NCI-H2107 (cell line): ENCODE measurements at places on chromosomes 7 and 10.

DNA sequence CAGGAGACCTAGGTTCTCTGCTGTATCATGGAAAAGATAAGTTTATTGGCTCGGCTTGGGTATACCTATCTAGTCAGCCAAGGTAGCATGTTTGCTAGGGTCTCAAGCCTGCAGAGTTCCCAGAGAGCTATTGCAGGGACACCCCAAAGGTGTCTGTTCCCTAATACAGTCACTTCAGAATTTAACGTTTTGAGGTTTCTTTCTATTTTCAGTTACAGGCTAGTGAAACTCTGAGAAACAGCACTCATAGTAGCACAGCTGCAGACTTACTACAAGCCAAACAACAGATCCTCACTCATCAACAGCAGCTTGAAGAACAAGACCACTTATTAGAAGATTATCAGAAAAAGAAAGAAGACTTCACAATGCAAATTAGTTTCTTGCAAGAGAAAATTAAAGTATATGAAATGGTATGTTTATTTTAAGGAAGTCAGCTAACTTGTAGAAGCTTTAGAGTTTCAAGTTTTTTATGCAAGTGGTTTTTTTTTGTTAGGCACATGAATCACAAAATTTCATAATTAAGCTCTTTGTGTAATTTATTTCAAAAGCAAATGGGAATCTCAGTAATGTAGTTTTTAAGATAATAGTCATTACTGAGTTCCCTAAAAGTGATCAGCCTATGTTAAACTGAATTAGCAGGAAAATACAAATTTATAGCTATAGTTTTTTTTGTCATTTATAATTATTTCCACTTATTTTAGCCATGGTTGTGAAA lies 54.9 kb downstream of the AKAP9 start:
- no peak for DNase-seq

DNA sequence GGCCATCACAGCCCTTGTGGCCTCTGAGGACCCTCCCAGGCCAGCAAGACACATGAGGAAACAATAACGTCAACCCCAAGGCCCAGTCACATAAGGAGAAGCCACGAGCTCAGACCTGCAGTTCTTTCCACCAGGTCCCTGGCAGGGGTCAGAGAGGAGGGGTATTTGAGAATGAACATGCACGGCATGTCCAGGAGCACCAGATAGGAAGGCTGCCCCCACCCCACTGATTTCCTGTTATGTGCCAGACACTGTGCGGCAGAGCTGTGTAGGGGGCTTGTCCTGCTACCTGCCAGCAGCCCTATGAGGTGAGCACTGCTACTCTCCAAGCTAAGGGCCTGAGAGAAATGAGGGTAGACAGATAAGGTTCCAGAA lies 40.7 kb upstream of the ZMIZ1 start:
- no peak for DNase-seq

GRCh38 chr7:149469806-149470205 lies 8.9 kb upstream of the ZNF777 start:
- DNase-seq: no peak

GRCh38 chr7:128093614-128094570 lies 62.7 kb upstream of the LRRC4 start:
- DNase-seq: no peak

- DNase-seq: peak; percentile 62
Observed at GRCh38 chr7:28572321-28573058, 160.2 kb downstream of the CREB5 start.

DNA sequence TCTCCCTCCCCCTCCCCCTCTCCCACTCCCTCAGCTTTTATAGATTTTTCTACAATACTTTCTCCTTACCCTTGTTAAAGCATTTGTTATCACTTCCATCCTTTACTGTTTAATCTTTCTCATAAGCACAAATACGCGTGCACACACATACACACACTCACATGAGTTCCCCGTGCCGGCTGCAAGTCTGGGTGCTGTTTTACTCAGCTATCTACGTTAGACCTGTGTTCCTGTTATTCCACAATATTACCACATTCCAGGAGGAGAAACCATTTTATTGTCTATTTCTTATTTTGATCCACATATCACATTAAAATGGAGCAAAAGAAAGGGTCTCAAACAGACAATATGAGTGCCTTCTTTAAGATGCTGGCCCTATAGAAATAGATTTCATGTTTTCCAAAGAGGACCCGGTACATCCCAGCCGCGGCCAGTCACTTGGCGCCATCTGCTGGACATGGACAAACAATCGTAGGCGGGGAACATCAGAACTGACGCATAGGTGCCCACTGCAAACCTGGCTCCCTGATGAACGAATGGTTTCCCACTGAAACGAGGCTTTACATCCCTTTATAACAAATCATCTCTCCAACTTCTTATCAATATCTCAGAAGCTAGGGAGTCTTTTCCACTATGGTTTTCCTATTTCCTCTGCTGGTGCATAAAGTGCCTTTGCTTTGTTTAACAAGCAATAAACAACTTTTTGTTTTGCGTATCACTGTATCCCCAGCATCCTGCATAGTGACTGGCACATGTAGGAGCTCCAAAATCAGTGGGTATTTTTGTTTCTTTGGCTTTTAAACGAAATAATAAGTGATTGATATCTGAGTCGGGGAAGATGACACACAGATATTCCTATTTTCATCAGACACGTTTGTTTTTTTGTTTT lies 25.2 kb upstream of the OPTN start:
- peak; percentile 23 for DNase-seq

GRCh38 chr7:80729591-80730320 lies 91.3 kb downstream of the CD36 start:
- DNase-seq: no peak

DNA sequence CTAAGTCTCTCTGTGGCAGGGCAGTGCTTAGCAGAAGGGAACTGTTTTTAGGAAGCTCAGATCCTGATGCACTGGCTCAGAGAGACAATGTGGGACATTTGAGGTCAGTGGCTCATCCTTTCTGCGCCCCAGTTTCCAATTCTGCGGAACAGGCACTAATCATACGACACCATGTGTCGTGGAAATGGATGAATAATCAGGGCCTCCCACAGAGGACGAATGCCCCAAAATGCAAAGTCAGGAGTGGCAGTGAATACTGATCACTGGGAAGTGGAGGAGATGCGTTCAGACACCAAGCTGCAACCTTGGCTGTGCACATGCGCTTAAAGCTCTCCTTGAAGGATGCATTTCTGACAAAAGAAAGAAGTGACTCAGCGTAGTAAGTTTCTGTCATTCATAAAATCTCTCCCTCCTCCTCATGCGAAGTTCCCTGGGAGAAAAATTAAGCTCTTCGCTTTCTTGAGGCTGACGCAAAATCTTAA lies 21.9 kb upstream of the ECHDC3 start:
- DNase-seq: no peak

GRCh38 chr10:116848944-116849247 lies 403 bp upstream of the ENO4 start:
- no peak for DNase-seq

- no peak for DNase-seq
Observed at GRCh38 chr7:921581-922333, 32.7 kb downstream of the ADAP1 start.

DNA sequence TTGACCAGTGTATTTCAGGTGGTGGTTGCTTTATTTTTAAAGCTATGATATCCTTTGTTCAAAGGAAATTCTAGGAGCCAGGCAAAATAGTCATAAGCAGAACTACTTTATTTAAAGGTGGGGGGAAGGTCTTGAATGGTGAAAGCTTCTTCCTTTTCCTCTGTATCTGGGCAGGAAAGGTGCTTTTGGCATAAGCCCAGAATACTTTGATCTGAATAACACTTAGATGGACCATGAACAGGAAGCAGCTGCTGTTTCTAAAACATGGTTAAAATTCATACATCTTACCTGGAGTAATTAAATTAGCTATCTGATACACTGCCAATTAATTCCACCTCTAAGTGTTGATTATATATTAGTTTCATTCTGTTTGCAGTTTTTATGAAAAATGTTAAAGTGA lies 13.3 kb downstream of the ZNF804B start:
- DNase-seq: no peak

- DNase-seq: no peak
Observed at GRCh38 chr7:85509476-85509875, 322.6 kb upstream of the SEMA3D start.

DNA sequence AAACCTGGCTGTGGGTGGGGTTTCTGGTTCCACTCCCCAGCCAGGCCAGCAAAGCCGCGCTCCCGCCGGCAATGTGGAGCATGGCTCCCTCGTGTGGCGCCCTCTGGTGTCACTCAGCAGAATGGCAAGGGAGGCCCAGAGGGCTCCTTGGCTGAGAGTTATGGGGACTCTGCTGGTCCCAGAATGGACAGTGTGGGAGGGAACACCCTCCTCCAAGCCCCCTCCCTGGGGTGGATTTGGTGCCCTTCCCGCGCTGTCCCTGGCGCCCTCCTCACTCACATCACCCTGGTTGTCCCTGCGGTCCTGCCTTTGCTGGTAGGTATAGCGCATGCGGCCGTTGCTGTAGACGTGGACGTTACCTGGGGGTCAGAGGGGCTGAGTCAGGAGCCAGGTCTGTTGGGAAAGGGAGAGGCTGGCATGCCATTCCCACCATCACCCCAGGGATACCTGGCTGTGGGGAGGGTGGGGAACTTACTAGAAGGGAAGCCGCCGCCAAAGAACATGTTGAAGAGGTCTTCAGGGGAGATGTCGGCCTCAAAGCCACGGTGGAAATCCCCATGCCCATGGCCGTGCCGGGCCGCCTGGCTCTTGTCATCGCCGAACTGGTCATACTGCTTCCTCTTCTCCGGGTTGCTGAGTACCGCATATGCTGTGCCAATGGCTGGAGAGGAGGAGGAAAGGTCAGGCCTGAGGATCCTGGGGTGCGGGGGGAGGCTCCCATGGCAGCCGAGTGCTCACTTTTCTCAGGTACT lies 14.0 kb downstream of the DNAJB12 start:
- DNase-seq: no peak

GRCh38 chr10:130430291-130430690 lies 294.1 kb downstream of the GLRX3 start:
- DNase-seq: no peak

DNA sequence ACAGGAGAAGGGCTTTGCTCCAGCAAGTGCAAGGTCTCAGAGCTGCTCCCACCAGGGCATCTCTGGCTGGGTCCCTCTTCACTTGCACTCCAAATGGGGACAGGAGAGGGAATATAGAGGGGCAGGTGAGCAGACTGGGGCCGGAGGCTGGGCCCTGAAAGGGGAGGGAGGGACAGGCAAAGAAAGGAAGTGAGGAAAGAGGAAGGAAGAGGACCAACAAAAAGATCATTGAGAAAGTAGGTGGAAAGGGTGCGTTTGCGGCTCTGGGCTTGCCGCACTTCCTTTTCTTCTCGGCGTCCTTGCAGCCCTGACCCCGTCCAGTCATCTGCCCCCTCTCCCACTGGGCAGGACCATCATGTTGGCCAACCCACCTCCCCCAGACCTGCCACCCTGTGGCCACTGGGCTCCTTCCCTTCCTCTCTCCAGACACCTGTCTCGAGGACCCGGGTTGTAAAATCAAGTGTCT lies 14.0 kb downstream of the ITPRIP start:
- DNase-seq: no peak

DNA sequence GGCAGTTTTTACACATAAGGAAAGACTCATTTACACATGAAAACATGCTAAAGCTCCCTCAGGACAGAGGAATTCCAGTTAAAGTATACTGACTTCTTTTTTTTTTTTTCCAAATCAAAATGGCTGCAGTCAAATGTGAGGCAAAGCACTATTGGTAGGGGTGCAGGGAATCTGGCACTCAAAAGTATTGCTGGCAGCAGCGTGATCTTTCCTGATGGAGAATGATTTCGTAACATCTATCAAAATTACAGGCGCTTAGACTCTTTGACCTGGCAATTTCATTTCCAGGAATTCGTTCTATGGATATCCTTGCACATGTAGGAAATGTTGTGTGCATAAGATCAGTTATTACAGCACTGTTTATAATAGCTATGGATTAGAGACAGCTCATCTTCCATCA lies 65.7 kb downstream of the VSTM4 start:
- DNase-seq: no peak

- no peak for DNase-seq
Observed at GRCh38 chr10:29881336-29881771, 178.0 kb downstream of the JCAD start.

- DNase-seq: no peak
Observed at GRCh38 chr7:109864230-109864629, 1226.7 kb upstream of the LRRN3 start.

GRCh38 chr7:91946549-91946948 lies 5.9 kb downstream of the AKAP9 start:
- no peak for DNase-seq

DNA sequence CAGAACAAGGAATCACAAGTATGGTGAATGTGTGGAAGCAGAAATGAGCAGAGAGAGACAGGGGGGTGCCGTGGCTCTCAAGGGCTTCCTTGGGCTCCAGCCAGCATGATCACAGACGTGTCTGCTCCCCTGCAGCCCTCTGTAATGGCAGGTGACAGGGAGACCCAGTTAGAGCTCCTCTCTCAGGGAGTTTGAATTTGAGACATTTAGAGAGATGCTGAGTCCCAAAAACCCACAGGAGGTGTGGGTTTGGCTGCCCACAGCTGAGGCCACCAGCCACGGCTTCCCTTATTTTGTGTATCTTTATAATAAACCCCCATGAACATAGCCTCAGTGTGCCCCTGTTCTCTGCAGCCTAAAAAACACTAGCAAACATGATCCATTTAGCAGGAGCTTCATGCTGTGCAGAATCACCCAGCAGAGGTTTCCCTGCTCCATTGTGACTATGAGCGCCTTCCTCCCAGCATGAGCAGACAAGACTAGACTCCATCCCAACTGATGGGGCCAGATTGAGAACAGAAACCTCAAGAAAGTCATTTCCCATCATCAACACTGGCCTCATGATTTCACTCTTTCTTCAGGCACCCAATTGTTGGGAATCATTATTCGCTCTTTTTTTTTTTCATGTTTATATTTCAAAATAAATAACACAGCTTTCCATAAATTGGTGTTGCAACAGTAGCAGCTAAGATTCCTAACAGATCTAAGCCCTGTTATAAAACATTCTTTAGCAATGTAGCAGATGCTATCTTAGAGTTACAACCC lies 13.4 kb downstream of the NOD1 start:
- peak; percentile 22 for DNase-seq

DNA sequence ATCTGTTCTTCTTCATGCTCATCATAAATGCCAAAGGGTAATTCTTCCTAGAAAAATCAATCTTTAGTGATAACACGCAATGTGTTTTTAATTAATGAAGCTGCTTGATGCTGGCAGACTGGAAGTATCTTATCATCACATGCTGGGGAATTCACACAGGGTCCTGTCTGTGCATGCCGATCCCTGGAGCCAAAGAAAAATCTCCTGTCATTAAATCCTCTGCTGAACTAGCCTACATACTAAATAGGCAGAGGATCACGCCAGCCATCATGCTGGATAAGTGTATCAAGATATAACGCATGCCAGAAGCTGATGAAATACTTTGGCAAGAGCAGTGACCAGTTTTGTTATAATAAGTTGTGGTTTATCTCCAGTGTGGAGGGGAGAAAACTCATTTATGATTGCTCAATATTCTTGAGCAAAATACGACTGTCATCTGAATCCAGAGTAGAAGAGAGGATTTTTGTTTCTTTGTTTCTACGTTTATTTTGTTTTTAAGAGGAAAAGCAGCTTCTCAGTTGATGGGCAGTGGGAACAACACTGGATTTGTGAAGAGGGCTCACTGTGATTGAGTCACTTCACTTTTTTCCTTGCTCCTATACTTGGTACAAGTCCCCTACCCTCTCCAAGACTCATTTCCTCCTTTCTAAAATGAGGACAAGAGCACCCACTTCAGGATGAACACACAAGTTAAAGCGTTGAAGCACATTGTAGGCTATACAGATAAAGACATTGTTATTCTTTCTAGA lies 649.1 kb downstream of the TNS3 start:
- no peak for DNase-seq

GRCh38 chr10:78214955-78215354 lies 181.3 kb downstream of the RPS24 start:
- DNase-seq: no peak
